Stimulated activated CD4-positive, alpha-beta T cell treated with anti-CD3 and anti-CD28 coated beads, Interleukin-15, amount 100 ng/mL, for 1 hour (primary cell): ENCODE measurements at places on chromosomes 5 and 9.

GRCh38 chr5:167233507-167234220, 1057.8 kb upstream of the WWC1 start:
- DNase-seq = no peak

- DNase-seq = no peak
These were observed 58.3 kb downstream of the PRELID2 start for GRCh38 chr5:145776886-145777285.

DNA sequence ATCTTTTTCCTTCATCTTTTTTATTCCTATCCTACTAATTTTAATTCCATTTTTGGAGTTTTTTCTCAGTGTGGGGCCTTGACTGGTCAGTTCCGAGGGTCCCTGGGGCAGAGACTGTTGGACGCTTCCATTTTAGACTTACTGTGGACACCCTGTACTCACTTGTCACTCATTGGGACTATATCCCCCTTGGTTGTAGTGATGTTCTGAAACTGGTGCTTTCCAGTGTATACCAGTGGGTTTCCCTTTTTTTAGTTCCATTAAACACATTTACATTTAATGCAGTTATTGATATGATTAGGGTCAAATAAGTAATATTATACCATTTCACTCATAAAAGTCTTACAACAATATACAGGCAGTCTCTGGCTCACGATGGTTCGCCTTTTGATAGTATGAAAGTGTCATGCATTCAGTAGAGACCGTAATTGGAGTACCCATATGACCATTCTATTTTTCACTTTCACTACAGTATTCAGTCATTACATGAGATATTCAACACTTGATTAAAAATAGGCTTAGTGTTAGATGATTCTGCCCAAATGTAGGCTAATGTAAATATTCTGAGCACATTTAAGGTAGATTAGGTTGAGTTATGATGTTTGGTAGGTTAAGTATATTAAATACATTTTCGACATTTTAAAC, 46.0 kb downstream of the CNOT6 start:
- DNase-seq = no peak

DNA sequence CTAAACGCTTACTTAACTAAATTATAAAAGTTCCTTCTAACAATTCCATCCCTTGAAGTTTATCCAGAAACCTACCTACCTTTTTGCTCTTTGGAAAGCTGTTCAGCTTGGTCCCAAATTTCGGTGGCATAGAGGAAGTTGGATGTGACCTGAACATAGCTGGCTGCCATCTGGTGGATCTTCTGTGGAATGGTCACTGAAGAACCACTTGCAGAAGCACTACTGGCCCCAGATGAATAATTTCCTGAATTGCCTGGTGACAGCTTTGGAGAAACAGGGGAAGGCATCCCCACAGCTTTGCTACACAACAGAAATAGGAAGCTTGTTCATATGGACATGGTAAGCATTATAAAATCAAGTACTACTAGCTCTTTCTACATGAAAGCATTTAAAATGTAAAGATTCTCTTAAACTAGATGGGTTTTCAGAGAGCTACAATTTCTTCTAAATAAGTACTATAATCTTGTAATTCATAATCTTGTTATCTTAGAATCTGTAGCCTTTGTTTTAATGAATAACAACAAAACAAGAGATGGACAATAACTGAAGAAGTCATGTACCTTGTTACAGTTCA, 9.9 kb downstream of the LEAP2 start:
- no peak for DNase-seq

DNA sequence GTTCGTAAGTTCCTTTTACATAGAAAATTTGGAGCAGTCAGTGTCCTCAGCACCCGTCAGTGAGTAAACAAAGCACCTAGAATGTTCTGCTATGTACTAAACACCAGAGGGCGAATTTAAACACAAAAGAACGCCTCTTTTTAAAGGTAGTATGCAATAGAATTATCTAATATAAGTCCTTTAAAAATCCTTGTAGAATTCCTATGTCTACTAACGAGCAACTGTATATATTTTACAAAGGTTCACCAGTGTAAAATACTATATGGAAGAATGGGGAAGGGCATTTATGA, 499 bp upstream of the TMEM232 start:
- no peak for DNase-seq

DNA sequence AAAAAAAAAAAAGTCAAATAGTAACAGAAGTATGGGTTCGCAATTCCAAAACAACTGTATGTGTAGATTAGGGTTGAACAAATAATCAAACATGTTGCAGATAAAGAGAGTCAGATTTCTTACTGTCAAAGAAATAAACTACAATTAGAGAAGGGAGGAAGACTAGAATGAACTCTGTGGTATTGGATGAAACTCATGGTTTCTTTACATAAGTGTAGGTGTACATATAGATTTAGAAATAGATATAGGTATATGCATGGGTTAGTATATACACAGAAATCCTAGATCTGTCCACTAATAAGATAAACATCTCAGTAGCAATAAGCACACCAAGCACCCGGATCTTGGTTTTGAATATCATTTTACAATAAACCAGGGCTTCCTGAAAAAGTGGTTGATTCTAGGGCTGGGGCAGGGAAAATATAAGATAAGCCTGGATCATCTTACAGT, 21.3 kb downstream of the DTWD2 start:
- no peak for DNase-seq

DNA sequence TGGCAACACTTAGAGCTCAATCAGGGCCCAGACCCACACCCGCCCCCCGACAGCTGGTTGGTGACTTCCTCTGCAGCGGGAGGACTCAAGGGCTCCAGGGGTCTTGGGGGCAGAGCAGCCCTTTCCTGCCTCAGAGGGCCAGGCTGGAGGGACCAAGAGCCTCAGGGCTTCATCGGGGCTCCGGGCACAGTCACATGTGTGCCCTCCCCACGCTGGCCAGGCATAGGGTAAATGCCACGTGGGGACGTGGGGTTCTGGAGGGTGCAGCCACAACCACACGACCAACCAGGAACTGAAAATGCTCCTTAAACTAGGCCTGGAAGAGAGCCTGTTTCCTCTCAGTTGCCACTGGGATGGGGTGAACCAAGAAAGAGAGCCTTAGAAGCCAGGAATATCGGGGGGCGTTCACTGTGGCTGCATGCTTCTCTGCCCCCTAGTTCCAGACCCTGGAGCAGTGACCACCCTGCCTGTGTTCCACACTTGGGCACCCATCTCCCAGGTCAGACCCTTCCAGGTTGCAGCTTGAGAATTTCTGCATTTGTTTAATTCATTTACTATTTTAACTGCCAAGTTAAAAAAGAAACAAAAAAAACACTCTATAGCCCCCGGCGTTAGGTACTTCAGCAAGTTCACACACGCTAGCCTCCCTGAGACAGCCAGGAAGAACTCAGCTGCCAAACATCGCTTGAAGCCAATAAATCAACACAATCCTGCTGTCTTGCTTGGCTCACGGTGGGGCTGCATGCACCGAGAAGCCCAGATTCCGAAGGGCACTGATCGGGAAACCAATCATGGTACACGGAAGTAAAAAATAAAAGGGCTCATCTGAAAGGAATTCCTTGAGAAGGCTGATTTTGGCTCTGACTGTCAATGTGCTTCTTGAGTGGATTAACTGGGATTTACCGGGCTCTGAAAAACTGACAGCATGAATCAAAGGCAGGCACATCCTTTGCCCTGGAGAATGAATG, 56.1 kb upstream of the PHYKPL start:
- DNase-seq = no peak

GRCh38 chr9:97956331-97956730, 18.4 kb upstream of the HEMGN start:
- DNase-seq = no peak

- no peak for DNase-seq
These were observed 534 bp upstream of the SAPCD2 start for GRCh38 chr9:137070906-137071275.

DNA sequence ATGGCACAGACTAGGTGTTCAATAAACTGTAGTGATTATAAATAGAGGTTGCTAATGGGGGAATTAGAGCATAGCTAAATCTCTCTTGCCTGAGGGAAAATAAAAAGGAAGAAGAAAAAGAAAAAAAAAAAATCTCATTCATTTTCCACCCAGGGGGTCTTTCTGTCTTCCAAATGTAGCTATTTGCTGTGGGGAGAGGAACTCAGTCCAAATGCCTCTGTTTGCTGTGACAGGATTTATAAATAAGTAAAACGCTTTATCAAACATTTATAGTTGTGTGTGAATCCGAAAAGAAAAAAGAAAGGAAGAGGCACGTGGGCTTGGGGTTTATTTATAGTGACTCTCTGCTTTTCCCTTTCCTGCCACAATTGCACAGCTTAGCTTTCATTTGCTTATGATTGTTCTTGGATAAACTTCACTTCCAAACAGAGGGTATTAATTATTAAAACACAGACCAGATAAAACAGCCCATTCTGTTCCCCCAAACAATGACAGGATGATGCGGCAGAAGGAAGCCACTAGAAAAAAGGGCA, 245.7 kb downstream of the ASTN2 start:
- DNase-seq = no peak

DNA sequence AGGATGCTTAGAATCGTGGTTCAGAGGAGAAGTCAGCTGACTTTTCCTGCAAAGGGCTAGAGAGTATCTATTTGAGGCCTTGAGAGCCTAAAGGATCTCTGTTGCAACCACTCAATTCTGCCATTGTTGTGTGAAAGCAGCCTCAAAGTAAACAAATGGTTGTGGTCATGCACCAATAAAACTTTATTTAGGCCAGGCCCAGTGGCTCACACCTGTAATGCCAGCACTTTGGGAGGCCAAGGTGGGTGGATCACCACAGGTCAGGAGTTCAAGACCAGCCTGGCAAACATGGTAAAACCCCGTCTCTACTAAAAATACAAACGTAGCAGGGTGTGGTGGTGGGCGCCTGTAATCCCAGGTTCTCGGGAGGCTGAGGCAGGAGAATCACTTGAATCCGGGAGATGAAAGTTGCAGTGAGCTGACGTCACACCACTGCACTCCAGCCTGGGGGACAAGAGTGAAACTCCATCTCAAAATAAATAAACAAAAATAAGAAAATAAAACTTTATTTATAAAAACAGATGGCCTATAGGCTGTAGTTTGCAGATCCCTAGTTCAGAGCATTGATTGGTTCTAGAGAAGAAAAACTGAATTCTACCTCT, 135.9 kb upstream of the KLF4 start:
- no peak for DNase-seq

- no peak for DNase-seq
These were observed 27.5 kb downstream of the DMRT2 start for GRCh38 chr9:1077616-1078015.

DNA sequence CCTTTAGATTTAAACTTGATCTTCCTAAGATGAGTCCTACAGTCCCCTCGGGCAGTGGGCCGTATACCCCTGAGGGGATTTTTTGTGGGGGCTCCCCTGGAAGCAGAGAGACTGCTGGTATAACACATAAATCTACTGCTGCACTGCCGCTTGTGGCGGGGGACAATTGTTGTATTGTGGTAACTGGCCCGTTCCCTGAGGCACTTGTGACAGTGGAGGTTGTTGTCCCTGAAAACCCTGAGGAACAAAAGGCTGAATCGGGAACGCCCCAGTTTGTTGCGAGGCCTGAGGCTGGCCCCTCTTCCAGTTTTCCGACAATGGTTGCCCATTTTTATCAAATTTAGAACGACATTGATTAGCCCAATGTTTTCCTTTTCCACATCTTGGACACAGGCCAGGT, 4.7 kb upstream of the TMEM141 start:
- DNase-seq = no peak

- DNase-seq = no peak
These were observed 391.3 kb downstream of the DIRAS2 start for GRCh38 chr9:90251316-90251715.
